EH (cell line): ENCODE measurements at places on chromosomes 12 and 14.

DNA sequence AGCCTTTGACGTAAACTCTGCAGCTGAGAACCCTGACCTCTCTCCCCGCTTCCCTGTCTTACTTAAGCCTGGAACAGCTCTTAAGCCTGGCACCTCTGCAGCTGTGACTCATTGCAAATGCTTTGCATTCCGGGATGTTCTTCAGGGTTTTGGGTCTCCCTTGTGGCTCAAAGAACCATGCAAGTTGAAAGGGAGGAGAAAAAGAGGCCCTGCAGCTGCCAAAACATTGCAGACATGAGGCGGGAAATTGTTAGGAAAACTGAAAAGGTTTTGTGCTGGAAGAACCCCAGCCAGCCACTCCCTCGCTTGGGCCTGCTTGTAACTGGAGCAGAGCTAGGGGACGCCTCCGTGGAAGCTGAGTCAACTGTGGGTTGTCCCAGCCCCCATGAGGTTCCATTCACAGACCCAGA lies 60.2 kb upstream of the FERMT2 start:
- DNase-seq: peak; percentile 99

DNA sequence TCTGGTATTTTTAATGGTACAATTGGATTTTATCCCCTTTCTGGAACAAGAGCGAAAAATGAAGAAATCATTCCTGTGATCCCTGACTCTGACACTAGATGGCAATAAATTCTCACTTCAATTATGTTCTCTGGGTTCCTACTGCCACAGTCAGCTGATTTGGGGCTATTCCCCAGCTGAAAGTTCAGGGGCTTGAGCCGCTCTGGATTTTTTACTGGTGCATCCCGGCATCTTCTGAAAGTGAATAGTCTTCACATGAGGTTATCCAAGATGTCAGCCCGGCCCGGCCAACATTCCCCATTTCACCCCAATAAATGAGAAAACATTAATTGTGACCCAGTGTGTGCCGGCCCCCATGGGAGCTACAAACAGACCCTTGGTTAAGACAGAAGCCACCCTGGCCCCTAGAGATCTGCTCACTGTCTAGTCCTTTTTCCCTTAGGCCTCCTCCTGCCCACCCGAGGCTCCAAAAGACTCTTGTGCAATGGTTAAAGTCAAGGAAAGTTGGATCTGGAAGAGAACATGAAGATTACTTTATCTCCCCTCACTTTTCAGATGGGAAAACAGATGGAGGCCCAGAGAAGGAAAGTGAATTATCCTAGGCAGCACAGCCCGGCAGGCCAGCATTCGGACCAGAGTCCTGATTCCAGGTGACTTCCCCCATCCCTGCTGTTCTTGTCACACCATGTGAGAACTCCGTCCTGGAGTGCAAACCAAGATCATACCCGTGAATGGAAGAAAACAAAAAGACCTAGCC lies 20.8 kb downstream of the CKAP4 start:
- peak; percentile 70 for DNase-seq

GRCh38 chr12:128932521-128932920 lies 79.2 kb downstream of the GLT1D1 start:
- no peak for DNase-seq

DNA sequence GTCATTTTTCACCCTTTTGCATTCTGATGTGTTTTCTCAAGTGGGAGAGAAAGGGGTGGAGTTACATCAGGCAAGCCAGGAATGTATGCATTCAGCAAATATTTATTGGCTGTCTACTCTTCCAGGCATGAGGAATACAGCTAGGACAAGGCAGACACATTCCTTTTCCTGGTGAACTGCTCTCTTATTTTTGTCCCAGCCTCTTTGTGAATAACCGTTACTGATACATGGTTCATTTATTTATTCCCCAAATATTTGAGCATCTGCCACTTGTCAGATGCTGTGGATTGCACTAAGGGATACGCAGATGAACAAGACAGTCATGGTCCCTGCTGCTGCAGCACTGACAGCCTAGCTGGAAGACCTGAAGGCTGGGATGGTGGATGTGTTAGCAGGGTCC lies 6.1 kb downstream of the PELI2 start:
- DNase-seq: peak; percentile 79

DNA sequence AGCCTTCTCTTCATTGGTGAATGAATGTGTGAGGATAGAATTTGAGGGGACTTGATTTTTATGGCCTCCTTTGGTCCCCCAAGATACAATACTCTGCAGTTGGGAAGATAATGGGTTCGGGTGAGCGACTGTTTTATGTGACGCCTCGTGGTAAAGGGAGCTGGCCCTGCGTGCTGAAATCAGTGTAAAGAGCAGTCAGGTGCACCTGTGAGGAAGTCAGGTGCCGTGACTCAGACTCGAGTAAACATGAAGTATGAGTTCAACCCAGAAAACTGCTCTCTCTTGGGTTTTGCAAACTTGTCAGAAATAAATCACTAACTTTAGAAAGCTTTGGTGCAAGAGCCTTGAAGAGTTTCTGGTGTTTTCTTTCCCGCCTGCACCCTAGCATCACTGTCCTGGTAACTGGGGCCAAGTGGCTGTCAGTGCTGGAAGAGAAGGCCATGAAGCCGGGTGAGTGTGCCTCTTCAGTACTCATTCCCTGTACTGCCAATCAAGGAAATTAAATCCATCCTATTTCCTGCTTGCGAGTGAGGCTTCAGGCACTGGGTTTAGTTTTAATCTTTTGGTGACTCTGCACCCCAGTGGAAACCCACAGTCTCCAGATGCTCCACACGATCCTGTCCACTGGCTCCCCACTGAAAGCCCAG lies 59.2 kb downstream of the AACS start:
- no peak for DNase-seq

DNA sequence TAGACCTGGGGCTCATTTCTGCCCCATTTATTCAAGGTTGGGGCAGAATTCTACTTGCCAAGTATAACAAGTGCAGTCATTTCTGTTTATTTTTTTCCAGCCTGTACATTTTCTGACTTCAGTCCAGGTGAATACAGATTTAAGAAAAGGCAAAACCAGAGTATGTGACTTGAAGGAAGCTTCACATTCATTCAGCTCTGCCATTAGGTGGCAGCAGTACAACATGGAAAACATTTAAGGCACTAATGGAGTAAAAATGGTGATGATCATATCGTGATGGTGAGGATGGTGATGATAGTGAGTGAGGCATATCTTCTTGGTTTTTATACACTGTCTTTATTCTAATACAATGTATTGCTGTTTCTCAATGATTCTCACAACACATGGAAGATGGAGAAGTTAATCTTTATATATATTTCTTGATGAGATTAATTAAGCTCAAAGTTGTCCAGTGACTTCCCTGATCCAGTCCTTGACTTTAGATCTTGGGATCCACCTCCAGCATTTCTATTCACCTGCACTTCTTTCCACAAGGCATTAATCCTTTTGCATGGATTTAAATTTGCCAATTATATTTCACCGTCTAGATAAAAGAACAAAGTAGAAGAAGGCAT lies 176.7 kb upstream of the SEL1L start:
- DNase-seq: peak; percentile 8

DNA sequence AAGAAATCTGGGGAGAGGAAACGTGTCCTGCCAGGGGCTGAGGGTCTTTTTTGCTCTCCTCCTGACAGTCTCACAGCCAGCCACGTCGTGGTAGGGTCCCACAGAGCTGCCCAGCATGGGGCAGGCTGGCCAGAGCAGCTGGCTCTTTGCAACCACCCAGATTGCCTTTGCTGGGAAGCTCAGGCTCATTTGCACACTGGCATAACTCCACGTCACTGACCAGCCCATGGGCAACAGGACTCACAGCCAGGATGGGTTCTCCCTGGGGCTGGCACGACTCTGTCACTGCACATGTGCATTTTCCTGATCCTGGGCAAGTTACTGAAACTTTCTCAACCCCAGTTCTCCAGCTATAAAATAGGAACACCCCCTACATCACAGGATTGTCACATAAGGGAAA lies 242.2 kb downstream of the DPF3 start:
- DNase-seq: no peak

GRCh38 chr14:105167303-105168092 lies 1.1 kb downstream of the JAG2 start:
- DNase-seq: no peak

GRCh38 chr14:23154964-23155587 lies 28.4 kb downstream of the SLC7A8 start:
- peak; percentile 89 for DNase-seq

GRCh38 chr14:92883066-92883465 lies 39.9 kb upstream of the CHGA start:
- no peak for DNase-seq

DNA sequence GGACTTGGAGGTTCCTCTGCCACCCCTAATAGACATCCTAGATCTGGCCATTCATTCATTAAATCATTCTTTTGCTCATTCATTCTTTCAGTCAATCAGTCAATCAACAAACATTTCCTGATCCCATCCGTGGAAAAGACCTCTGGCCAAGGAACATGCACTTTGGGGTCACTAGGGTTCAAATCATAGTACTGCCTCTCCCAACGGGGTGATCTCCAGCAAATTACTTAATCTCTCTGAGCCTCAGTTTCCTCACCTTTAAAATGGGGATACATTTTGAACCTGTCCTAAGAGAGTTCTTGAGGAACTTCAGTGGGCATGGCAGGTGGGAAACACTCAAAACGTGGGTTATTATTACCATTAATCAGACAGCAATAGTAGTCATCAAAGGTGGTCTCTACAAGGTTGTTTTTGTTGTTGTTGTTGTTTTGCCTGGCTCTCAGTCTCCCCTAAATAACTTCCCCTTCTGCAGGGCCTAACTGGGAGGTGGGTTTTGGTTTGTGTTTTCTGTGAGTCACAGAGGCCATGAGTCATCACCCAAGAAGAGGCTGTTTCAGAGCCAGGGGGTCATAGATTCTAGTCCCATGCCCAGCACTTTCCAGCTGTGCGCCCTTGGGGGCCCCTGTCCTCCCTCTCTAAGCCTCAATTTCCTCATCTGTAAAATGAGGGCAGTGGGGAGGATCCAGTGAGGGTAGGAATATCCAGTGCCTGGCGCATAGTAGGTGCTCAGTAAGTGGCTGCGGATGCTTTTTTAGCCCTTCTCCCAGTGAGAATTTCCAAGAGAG lies 16.9 kb upstream of the FAM222A start:
- peak; percentile 32 for DNase-seq
